DMS79 treated with DMSO at 0.1 percent for 48 hours (cell line): ENCODE measurements at places on chromosomes 3 and 15.

- no peak for DNase-seq
Observed at GRCh38 chr3:162022911-162023310, 526.3 kb downstream of the OTOL1 start.

DNA sequence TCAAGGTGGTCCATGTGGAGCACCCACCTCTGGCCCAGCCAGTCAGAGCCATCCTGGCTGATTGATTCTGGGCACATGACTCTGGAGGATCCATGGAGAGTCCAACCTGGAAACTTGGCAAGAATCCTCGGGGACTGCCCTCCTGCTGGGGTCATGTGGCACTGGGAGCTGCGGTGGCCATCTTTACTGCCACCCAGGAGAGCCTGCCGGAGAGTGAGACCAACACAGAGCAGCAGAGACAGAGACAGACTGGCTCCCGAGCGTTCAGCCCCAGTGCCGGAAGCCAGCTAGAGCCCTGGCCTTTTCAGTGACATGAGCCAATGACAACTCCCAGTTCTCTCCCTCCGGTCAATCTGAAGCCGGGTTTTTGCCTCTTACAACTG lies 11.5 kb upstream of the GATA2 start:
- no peak for DNase-seq

DNA sequence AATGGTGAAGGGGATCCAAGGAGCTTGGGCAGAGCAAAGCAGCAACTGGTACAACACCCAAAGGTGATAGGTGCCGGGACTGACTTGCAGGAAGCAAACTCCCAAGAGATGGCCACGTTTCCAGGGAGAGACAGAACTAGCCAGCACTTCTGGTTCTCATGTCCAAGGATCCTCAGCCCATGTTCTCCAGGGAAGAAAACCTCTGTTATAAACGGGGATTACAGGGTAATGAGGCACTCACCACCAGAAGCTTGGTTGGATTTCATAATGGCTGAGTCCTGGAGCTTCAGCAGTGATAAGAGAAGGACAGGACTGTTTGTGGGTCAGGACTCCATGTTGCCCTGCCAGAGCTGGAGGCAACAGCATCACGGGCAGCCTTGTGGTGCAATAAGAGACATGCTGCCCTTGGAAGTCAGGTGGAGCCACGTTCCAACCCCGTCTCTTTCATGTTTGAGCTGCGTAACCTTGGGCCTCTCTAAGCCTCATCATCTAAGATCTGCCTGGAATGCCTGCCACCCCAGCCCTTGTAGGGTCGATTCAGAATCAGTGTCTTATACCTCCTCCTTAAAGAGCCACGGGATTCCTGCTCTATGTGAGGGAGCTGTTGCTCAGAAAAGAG lies 181.0 kb downstream of the ABHD5 start:
- no peak for DNase-seq

- no peak for DNase-seq
Observed at GRCh38 chr3:159560214-159560979, 428.2 kb upstream of the IL12A start.

GRCh38 chr15:58457466-58457965 lies 25.7 kb downstream of the LIPC start:
- DNase-seq, result no peak

- no peak for DNase-seq
Observed at GRCh38 chr3:175704366-175705055, 845.4 kb downstream of the NAALADL2 start.

GRCh38 chr15:80059786-80060355 lies 395 bp downstream of the ZFAND6 start:
- no peak for DNase-seq

DNA sequence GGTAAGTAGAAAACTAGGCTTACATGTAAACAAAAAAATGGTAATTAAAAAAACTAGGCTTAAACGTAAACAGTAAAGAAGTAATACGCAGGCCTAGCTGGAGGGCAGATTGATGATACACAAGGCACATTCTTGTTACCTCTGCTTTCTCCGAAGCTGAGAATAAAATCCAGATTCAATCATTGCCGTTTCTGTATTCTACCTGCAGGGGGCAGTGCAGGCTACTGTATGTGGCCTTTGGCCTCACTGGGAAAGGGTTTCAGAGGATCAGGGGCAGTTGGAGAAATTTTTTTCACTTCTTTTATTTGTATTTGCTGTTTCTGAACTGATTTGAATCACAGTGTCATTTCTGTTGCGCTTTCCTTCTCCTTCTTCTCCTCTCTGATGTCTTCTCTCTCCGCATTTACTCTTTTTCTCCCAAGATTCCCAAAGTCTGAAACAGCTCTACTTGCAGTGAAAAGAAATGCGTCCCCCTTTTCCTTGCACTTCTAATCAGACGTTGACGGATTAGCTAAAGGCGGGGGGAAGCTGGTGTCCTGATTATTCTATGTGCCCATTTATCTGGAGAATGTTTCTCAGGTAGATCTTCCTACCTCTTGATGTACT lies 67.1 kb upstream of the MCTP2 start:
- DNase-seq, result no peak

DNA sequence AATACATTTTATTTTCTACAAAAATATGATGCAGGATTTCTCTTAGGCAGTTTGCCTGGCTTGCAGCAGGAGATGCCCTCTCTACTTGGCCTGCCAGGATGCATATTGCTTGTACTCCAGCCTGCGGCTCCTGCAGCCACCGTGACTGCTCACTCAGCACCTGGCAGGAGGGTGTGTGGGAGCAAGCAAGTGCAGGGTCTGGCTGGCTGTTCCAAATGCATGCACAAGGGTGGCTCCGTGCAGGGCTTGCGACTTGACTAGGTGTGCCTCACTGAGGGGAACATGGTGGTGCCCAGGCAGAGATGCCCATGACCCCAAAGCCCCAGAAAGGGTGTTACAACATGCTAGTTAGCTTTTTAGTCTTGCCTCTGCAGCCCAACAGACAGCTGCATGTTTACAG lies 1240.2 kb upstream of the ALCAM start:
- DNase-seq, result no peak

DNA sequence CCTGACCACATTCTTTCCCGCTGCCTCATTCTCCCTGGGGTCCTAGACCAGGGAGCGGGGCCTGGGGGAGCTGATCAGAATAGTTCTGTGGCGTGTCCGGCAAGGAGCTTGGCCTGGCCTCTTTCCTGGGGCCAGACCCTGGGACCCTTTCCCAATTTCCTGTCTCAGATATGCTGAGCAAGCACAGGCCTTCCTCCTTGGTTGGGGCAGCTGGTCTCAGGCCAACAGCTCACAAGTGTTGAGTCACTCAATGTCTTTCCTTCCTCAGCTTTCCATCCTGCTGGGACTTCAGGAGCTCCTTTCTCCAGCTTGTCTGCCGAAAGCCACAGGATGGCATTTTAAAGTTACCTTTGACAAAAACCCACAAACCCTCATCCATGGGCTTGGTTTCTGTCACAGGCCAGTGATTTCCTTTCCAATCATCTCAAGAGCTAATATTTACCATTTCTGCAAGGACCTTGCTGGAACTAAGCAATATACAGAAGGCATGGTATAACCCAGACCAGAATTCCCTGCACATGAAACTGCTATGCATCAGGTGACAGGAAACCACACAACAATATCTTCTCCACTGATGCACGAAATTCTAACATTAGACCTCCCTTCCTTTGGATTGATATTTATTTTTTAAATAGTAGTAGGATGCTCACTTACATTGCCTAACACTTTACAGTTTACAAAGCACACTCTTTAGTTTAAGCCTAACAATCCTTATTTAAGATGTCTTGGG lies 19.5 kb upstream of the TIMP4 start:
- no peak for DNase-seq

DNA sequence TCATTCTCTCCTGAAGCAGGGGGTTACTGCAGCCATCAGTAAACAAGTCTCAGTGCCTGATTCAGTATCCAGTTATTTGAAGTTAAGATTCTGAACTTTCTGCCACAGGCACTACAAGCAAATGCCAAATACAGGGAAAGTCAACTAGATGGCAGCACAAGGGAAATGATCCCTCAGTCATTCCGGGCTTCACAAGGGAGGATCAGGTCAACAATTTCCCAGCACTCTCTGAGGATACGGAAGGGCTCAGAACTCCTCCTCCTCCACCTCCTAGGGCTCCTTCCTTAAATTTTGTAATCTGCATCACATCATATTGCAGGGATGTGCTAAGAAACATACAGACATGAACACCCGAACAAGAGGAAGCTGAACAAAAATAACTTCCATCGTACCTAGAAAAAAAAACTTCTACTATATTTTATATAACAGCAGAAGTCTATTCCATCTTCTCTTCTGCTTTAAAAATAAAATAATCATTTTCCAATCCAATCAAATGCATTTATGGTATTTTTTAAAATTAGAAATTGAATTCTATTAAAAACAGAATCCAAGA lies 187.1 kb downstream of the FMN1 start:
- DNase-seq, result no peak

DNA sequence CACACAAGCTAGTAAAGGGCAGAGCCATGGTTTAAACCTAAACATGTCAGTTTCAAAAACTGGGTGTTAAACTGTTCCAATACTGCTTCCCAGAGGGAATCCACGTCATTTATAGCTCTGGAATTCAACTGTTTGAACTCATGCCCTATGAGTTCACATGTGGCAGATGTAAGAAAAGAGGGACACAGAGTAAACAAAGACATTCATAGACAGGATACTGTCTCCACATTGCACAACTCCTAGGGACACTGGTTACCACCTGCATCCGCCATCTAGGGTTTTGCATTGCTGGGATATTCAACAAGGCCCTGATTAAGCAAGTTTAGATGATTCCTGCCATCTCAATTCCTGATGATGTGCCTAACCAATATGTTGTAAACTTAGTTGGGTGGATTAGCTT lies 134.1 kb upstream of the COL8A1 start:
- no peak for DNase-seq

DNA sequence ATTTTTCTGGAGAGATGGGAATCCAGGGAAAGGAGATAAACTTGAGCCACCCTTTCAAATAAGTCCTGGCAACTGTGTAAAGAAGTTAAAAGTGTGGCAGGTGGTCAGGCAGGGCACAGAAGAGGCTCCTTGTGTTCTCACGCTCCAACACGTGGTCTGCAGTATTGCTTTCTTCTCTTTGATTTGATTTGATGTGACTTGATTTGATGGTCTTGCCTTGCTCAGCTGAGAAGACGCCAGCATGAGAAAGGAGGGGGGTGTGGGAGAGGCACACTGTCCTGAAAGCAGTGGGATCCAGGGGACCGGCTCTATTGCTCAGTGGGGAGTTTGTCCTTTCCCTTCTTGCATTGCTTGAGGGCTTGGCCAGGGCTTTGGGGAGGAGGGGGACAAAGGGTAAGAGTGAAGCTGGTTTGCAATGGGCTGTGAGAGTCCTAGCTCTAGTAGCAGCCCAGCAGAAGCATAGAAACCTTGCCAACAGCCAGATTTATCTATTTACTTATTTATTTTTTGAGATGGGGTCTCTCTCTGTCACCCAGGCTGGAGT lies 25.7 kb upstream of the NEO1 start:
- DNase-seq, result no peak

DNA sequence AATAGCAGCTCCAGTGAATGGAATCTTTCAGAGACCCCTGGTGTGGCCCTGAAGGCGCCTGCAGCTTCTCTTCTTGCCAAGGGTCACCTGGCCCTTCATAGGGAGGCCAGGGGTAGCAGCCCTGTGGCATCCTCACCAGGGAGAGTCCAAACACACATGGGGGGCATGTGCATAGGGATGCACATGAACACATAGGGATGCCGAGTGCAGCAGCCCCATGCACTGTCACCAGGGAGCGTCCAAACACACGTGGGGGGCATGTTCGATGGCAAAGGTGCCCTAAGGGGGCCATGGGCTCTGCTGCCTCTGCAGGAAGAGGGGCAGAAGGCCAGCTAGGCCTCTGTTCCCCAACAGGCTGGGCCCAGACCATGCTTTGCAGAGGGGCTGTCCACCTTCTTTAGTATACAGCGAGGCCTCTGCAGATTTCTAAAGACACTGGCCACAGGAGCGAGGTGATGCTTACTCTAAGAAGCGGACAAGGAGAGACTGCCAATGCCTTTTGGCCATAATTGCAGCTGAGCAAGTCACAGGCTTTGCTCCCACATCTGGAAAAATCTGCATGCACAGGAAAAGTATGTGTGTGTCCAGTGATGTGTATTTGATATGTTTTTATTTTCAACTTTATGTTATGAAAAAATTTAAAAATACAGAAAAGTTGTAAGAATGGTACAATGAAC lies 21.0 kb downstream of the ANAPC13 start:
- DNase-seq, result no peak

GRCh38 chr15:42616107-42616506 lies 40.7 kb downstream of the STARD9 start:
- no peak for DNase-seq

- no peak for DNase-seq
Observed at GRCh38 chr3:189954733-189955665, 165.7 kb downstream of the P3H2 start.

DNA sequence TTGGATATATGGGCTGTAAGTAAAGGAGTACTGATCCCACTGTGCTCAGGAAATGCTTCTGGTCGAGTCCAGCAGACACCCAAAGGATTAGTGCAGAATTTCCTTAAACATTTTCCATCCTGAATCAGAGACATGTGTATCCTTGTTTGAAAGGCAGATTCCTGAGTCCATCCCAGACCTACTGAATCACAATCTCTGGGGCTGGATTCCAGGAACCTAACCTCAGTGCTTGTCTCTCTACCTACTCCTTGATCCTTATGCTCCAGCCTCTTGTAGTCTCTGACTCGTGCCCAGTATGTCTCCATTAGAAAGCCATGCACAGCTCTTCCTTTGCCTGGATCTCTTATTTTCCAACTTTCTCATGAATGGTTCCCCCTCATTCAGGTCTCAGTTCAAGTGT lies 585.8 kb downstream of the NLGN1 start:
- no peak for DNase-seq

DNA sequence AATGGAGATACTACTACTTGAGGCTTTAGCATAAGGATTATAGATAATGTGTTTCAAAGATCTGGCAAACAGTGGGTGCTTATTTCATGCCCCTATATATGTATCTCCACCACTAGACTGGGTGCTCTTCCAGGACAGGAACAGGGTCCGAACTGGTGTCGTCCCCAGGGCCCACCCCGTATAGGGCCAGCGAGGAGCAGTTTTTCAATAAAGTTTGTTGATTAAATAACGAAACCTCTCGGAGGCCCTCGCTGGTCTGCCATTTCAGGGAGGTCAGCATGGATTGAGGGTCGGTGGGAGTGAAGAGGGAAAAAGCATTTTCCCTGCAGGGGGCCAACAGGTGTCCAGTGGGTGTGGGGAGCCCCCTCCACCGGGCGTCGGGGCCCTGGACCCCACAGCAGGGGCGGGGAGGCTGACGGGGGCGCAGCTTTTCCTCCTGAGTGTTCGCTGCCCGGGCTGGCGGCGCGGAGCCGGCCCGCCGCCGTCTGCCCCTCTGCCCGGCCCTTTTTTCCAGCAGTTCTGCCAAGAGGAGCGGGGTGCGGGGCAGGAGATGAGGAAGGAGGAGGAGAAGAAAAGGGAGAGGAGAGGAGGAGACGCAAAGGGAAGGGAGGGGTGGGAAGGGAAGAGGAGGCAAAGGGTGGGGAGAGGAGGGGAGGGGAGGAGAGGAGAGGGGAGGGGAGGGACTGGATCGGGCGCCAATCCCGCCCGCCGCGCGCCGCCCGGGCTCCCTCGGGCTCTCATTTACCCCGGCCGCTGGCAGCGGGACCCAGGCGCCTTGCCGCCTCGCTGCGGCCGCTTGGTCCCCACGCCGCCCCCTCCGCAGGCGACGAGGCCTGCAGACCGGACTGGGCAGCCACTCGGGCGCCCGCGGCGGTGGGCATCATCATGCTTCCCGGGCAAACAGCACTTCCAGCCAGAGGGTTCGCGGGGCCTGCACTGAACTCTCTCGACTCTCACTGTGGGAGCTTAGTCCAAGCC lies 66.3 kb downstream of the ISG20 start:
- peak; percentile 7 for DNase-seq
